ENCODE measurements at places on chromosomes 13 and 19.

DNA sequence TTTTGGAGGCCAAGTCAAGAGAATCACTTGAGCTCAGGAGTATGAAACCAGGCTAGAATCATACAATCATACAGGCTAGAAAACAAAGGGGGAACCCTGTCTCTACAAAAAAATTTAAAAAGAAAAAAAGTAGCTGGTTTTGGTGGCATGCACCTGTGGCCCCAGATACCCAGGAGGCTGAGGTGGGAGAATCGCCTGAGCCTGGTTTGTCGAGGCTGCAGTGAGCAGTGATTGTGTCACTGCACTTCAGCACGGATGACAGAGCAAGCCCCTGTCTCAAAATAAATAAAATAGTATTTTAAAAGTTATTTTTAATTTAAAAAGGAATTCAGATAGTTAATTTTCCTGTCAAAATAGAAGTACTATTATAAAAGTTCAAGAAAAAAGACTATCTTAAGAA, 369.1 kb upstream of the SLITRK5 start:
- no peak for DNase-seq

GRCh38 chr19:18295034-18295451, 13.6 kb upstream of the JUND start:
- DNase-seq, result no peak

DNA sequence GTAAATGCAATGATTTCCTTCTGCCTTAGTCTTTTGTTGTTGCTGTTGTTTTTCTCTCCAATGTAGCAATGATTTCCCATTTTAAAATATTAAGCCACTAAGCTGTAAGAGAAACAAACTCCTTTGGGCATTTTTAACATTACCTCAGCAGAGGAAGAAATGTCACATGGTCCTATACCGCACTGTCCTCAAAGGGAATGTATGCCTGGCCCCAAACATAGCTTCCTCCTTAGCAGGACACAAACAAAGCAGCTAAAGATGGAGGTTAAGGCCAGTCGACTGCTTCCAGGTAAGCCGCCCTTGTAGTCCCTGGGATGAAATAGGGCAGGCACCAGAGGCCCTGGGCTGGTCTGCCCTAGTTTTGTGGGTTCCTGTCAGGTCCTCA, 249.0 kb downstream of the TSHZ3 start:
- DNase-seq, result no peak

DNA sequence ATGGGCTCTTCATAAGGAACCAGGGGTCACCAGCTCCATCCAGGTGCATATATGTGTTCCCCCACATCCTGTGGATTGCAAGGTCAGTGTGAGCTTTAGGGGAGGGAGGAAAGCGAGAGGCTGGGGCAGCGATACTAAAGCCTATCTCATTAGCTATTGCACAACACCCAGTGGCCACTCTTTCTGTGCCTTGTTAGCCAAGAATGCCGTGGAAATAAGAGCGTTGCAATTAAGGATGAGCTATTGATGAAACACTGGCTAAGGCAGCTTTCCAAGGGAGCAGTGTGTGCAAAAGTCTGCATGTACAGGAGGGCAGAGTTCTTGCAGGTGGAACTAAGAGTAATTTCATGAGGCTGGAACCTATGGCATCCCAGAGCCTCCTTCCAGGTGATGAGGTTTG, 17.6 kb downstream of the TNFSF11 start:
- DNase-seq, result no peak

DNA sequence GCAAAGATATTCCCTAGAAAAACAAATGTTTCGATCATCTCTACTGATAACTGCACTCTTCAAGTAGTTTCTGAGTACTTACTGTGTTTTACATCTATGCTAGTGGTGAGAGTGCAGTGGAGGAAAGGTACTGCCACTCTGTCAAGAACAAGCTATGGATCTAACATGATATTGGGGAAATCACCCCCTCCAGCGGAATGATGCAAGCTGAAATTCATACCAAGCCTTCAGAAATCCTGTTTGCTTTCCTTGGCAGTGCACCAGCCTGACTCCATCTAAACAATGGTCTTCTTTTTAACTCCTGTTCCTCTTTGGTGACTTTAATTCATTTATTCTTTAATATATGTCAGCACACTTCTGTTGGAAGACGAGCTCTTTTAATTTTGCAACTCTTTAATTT, 238.0 kb downstream of the PCDH9 start:
- no peak for DNase-seq

DNA sequence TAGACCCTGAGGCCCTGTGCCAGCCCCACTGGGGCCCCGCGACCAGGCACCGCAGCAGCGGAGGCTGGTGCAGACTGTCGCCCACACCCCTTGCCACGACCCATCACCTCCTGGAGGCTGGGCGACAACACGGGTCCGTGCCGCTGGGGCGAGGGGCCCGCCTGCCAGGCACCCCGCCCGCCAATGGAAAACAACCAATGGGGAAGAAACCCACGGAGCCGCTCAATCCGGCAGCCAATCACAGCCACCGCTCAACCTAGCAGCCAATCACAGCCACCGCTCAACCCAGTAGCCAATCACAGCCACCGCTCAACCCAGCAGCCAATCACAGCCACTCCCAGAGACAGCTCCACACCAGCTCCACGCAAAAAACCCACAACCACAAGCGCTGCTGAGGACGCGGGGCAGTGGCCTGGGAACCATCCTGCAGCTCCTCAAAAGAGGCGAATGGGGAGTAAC, 29.7 kb downstream of the GPX4 start:
- no peak for DNase-seq

- no peak for DNase-seq
These were observed 6.7 kb downstream of the ZNF565 start for GRCh38 chr19:36207605-36208252.

- no peak for DNase-seq
These were observed 72.9 kb upstream of the NPAS1 start for GRCh38 chr19:46946611-46947238.

GRCh38 chr19:18662972-18663732, 20.3 kb upstream of the CRTC1 start:
- no peak for DNase-seq

GRCh38 chr13:23391752-23392151, 41.8 kb downstream of the SACS start:
- DNase-seq, result no peak

DNA sequence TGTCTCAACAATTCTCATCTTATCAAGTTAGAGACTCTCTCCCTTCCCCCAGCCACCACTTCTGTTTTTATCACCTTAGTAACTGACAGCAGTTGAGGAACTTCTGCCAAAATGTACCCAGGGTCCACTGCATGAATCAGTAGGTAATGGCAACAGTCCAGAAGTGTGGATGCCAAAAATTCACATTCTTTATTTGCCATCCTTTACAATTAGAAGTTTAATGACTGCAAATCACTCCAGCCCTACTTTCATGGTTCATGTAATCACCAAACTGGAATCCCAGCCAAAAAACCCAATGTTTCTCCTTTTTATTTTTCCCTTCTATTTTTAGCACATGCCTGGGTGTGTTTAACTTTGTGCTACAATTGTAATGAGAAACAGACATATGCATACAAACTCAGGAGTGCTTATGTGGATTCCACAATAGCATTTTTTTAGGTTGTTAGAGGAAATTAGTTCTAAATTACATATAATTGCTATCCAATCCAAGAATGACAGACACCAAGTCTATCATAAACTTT, 243.5 kb downstream of the RGCC start:
- no peak for DNase-seq

DNA sequence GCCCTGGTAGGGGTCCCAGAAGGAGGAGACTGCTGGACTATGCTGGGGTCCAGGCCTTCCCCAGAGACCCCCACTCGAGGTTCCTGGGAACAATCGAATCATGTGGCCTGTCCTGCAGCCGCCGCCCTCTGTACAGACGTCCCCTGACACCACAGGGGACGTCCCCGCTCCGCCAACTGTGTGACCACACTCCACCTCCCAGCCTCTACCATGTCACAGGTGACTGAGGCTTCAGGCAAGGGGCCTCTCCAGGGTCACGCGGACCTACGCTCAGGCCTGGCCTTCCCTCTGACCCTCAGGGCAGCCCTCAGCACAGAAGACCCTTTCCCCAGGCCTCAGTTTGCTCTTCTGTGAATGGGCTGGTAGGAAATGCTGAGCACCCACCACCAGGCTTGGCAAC, 13.1 kb upstream of the TMEM161A start:
- no peak for DNase-seq

GRCh38 chr19:57888560-57889231, at the start of gene ZNF814:
Gene ZNF814 (minus strand): TSS chr19:57889037. CDS start chr19:57888802, 235 bp downstream.
- DNase-seq, result peak; percentile 1

DNA sequence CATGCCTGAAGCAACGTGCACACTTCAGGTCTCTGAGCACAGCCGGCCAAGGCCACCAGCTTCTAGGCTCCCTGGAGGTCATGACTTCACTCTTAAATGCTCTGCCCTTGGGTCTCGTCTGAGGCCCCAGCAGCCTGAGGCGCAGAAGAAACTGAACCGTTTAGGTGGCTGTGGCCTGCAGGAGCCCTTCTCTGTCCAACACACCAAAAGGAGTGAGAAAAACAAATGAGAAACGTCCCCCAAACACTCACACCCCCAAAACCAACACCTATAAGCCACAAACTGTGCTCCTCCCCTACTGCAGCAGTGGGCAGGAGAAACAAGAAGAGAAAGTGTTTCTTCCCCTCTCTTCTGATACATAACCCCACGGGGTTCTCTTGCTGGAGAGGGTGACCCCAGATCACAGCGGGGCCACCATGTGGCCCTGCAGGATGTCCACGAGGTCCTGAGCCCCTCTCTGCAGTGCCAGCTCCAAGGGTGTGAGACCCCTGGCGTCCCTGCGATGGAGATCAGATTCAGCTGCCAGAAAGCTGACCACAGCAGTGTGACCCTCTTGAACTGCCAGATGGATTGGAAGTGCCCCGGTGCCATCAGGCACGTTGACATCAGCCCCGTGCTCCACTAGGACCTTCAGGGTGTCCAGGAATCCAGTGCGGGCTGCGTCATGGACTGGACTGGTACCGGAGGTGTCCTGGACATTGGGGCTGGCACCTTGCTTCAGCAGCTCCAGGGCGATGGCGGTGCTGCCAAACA, 1.0 kb upstream of the KRI1 start:
- no peak for DNase-seq

DNA sequence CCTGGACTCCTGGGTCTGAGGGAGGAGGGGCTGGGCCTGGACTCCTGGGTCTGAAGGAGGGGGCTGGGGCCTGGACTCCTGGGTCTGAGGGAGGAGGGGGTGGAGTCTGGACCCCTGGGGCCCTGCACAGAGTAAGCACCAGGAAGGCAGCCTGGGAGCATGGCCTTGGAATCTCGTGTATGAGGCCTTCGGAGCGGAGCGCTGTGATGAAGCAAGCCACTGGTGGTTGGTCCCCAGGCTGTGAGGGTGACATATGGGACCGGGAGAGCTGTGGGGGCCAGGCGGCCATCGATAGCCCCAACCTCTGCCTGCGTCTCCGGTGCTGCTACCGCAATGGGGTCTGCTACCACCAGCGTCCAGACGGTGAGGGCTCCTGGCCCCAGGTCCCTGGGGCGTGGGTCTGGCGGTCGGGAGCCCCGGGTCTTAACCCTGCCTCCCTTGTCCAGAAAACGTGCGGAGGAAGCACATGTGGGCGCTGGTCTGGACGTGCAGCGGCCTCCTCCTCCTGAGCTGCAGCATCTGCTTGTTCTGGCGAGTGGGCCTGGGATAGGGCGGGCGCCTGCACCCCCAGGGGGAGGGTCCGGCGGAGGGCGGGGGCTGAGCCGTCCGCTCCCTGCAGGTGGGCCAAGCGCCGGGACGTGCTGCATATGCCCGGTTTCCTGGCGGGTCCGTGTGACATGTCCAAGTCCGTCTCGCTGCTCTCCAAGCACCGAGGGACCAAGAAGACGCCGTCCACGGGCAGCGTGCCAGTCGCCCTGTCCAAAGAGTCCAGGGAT, 918 bp downstream of the TMEM190 start:
- no peak for DNase-seq

DNA sequence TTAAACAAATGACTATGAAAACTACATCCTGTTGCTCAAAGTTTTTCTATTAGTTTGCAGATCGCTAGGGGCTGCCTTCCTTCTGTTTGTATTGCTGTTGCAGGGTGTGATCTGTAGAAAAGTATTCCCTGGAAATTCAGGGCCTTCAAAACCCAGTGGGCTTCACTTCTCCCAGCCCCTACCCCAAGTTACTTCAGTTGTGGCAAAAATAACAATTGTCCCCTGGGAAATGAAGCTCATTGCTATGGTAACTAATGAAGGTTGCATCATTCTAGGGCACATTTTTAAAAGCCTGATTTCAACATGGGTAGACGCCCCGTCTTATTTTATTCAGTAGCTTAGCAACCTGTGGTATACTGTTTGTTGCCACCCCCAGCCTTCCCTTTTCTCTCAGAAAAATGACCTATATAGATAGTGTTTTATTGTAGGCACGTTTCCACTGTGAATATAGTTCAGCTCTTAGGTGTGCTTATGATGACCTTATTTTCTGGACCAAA, 60.9 kb downstream of the WDFY2 start:
- no peak for DNase-seq

DNA sequence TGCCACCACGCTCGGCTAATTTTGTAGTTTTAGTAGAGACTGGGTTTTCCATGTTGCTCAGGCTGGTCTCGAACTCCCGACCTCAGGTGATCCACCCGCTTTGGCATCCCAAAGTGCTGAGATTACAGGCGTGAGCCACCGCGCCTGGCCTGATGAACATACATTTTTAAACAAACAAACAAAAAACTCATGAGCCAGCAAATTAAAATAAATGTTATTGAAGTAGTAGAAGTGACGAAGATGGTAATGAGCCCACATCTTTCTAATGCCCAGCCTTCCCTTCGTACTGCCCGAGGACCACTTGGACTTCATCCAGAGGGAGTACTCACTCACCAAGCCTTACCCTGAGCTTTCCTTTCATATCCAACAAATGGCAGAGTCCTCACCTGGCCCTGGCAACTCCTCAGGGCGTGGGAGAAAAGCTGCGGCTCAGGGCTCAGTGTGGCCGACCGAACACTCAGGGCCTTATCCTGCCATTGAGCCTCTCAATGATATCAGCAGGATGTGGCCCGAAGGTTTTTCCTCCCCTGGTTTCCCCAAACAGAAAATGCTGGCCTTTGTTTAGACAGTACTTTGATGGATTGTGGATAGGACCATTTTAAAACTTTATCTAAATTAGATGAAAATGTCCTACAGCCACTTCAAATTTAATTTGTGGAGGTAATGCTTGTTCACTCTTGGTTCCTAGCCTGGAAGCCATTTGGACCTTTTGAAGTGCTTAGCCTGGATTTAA, 22.8 kb upstream of the ABCC4 start:
- DNase-seq, result no peak

DNA sequence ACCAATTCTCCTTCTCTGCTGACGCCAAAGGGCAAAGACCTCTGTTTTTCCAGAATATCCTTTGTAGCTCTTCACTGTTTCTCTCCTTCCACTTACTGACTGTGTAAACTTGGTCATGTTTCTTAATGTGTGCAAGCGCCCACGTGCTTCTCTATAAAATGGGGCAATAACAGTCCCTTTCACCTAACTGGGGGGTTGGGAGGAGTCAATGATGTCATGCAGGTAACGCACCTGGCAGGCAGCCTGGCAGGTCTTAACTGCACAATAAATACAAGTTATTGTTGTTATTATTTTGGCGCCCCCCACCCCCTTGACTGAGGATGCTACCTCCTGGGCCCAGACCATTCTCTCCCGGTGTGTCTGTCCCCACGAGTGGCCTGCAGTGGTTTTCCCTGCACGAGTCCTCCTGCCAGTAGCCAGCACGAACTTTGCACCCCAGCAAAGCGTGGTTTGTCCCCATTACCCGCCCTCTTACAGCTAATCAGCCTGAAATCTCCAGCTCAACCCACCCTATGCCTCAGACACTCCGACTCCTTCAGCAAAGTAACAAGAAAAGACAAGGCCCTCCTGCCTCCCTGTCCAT, 5.3 kb downstream of the SBSN start:
- DNase-seq, result no peak
